ENCODE measurements at places on chromosomes 6 and 20.

- no peak for DNase-seq
Observed at GRCh38 chr6:128821116-128821515, 61.8 kb upstream of the LAMA2 start.

DNA sequence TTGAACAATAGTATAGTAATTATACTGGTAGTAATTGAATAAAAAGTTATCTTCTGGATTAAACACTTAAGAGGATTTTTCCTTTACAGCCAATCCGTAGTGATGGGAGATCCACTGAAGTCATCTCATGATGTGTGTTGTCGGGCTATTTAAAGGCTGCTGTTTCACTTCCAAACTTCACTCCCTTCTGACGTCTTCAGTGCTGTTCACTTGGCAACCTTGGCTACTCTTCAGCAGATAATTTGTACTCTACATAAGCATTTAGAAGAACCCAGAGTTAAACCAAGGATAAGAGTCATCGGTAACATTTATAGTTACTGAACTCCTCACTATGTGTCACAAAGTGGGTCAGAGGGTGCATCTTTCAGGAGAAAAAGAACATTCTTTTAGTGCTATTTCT is 179.1 kb upstream of the EYA4 start:
- DNase-seq = no peak

- DNase-seq = no peak
Observed at GRCh38 chr6:28978959-28979561, 26.1 kb downstream of the ZNF311 start.

GRCh38 chr6:81950877-81951276 is 198.4 kb upstream of the TENT5A start:
- no peak for DNase-seq

DNA sequence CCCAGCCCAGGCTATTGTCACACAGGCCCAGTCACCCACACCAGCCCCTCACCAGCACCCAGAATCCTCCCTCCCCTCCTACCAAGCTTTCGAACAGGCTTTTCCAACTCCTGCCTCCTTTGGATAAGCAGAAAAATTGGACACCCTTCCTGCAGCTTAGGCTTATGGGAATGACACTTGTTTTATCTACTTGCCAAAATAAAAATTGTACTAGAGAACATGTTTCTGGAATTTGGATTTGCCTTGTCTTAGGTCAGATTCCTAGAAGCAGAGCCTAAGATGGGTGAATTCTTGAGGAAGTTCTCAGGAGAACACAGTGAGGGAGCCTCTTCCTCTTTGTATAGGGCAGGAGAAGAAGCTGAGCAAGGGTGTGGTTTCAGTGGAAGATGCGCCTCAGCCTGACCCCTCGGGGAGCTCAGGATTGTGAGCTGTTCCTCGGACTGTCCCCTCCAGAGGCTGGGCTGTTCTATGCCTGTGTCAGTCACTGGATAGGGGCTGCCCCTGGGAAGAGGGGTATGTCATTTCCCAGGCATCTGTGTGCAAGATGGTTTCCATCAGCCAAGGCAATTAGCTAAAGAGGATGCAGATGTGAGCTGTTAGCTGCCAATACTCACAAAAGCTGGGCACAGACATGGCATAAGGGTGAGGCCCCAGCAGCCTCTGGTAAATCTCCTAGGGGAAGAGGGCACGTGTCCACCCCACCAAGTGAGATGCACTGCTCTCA is 33.9 kb downstream of the ITPR3 start:
- no peak for DNase-seq

GRCh38 chr6:137049095-137049494 is 4.3 kb upstream of the IL20RA start:
- no peak for DNase-seq

DNA sequence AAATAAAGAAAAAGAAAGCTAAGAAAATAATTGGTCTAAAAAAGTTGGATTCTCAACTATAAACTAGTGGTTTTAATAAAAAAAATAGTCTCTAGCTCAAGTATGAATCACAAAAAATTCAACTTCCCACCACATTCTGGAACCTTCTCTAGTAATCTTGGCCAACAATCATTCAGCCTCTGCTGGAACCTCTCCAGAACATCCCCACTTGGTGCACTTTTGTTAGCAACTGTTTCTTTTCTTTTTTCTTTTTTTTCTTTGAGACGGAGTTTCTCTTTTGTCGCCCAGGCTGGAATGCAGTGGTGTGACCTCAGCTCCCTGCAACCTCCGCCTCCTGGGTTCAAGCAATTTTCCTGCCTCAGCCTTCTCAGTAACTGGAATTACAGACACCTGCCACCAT is 35.7 kb downstream of the TXLNB start:
- DNase-seq = no peak

- DNase-seq = no peak
Observed at GRCh38 chr20:58755062-58755697, 62.6 kb downstream of the NPEPL1 start.

DNA sequence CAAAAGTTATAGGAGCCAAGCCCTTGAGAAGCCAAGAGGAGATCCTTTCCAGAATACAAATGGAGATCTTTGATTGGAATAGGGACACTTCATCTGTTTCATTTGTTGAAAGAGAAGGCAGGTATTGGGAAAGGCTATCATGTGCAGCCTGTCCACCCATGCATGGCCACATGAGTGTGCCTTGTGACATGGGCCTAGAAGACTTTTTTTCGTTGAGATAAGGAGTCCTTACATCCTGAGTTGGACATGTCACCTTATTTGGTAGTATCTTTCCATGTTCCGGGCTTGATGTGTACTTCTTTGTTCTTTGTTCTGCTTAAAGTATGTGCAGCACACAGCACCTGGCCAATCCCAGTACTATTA is 42.1 kb upstream of the SYNCRIP start:
- DNase-seq = no peak

DNA sequence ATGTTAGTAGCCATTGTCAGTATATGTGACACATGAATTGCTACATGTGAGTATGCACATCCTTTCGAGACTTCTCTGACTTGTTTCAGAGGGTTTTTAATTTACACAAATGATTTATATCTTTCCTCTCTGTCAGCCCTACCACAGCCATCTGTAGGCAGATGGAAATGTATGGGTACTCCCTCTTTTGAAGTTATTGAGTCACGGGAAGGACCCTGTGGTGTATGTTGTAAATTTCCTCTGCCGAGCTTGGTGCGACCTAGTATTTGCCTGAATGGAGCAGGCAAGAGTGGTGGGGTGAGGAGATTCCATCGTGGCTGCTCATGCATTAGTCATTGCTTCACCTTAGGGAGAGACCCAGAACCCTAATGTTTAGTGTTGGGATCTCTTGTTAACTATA is 171.9 kb downstream of the JARID2 start:
- DNase-seq = no peak

- no peak for DNase-seq
Observed at GRCh38 chr20:37348792-37349516, 3.0 kb downstream of the SRC start.

- peak; percentile 41 for DNase-seq
Observed at GRCh38 chr20:5835321-5835821, 85.2 kb downstream of the SHLD1 start.

- peak; percentile 71 for DNase-seq
Observed at GRCh38 chr6:69835414-69836179, 30.8 kb upstream of the COL19A1 start.

GRCh38 chr6:130288065-130288464 is 65.3 kb upstream of the SAMD3 start:
- DNase-seq = peak; percentile 21

- no peak for DNase-seq
Observed at GRCh38 chr20:20334489-20334888, 33.4 kb upstream of the INSM1 start.

DNA sequence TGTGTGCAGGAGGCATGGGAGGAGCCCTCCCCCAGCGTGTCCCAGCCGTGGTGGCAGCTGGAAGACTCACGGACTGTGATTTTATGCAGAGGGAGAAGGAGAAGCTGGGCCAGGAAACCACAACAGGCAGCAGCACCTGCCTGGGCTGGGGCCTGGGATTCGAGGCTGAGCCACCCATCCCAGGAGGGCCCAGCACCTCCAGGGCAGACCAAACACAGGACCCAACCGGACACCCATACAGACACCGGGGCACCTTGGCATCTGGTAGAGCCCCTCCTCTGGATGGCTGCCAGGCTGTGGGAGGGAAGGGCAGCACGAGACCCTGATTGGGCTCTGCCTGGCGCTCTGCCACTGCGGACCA is 41.7 kb upstream of the CHRNA4 start:
- no peak for DNase-seq
